Left cardiac atrium (tissue), 4 donors: ENCODE measurements at places on chromosomes 3 and 15. TPM values are rescaled to one million over a fixed set of nuclear protein-coding genes. Genes with fewer than 3 reads are reported as not detected.
A peak's percentile ranks its signal among the peaks of the same experiment; 100 is the strongest.

GRCh38 chr15:85443593-85444087 is 63.2 kb downstream of the AKAP13 start:
- DNase-seq, result no peak

DNA sequence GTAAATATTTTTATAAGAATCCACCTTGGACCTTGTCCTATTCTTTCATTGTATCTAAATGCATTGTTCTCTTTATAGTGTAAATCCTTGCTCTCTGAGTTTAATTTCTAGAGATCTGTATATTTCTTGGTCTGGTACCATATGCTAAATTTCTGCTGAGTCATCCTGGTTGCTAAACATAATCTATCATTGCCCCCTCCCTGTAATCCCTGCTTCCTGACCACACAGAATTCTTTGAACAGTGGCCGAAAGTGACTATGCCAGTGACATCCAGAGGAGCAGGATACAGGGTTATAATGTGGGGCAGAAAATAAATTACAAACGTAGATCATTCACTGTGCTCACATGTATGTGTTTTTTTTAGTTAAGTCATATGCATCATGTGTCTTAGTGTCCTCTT is 143.1 kb downstream of the DIPK2A start:
- no peak for DNase-seq

GRCh38 chr3:183875411-183875810 is 9.3 kb downstream of the PARL start:
- DNase-seq, result no peak

- DNase-seq, result no peak
These were observed 72.1 kb upstream of the PLAAT1 start for GRCh38 chr3:193168931-193169330.

DNA sequence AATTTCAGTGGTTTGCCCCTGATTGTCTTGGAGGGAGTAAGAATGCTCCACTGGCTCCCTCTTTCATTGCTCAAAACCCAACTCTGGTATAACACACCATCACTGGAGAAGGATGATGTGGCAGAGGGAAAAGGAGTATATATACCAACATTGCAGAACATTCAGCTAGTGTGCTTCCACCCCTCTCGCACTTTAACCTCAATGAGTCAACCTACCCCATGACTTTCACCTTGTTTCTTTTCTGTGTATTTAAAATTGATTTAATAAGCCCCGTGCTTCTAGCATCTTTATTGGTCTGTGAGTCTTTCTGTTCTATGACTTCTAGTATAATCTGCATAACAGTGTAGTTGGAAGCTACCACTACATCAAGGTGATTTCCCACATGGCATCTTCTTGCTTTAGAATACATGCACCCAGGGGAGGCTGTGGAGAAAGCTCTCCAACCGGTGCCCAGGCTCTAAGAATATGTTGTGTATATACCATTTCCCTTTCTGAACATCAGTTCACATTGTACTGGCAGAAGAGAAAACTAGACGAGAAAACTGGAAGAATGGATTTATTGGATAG is 595.1 kb upstream of the TGFBR2 start:
- DNase-seq, result no peak

DNA sequence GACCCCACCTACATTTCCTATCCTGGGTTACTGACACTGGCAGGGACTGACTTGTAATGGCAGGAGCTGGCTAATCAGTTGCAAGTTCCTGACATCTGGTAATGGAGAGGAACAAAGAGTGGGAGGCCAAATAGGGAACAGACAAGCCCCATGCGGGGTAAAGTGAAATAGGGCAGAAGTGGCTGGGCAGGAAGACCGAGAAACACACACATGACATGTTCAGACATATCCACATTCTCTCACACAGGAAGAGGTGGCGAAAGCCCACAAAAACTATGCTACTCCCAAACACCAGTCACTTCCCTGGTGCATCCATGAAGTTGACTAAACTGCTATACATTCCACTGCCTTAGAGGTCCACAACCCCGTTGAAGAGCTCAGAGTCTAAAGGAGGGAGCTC is 394.1 kb upstream of the TBL1XR1 start:
- DNase-seq, result no peak

GRCh38 chr15:39350785-39351184 is 230.1 kb upstream of the THBS1 start:
- no peak for DNase-seq

DNA sequence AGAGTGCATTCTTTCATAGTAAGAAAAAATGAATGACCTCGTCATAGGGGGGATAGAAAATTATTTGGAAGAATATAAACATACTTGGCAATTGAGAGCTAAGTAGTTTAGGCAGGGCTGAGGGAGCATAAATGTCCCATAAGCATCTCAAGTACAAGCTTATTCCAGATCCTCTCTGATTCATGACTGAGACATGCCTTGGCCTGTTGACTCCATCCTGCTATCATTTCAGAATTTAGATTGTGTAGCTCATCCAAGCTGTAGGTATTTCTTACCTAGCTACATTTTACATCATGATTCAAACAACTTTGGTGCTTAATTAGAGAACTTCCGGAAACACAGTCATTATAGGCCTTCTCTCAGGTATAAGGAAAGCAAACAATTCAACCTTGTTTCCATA is 12.3 kb downstream of the POGLUT1 start:
- DNase-seq, result no peak

DNA sequence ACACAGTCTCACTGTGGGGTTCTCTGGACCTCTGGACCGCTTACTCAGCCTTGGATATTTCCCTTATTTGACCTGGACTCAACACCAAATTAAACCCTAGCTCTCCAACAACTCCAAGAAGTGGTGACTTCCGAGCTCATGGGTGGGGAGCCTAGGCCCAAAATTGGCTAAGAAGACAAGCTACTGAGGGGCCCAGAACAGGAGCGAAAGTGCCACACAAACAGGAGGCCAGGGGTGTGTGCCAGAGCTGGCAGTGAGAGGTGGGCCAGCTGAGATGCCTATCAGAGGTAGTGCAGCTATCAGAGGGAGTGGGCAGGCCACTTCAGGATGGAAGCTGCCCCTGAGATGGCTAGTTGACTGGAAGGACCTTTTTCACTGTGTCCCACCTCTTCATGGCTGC is 151.1 kb upstream of the PRR20G start:
- DNase-seq, result no peak

- DNase-seq, result no peak
These were observed 201.1 kb upstream of the LRRFIP2 start for GRCh38 chr3:37375184-37376127.

- no peak for DNase-seq
These were observed 45.9 kb upstream of the ATP1B3 start for GRCh38 chr3:141830508-141830907.

DNA sequence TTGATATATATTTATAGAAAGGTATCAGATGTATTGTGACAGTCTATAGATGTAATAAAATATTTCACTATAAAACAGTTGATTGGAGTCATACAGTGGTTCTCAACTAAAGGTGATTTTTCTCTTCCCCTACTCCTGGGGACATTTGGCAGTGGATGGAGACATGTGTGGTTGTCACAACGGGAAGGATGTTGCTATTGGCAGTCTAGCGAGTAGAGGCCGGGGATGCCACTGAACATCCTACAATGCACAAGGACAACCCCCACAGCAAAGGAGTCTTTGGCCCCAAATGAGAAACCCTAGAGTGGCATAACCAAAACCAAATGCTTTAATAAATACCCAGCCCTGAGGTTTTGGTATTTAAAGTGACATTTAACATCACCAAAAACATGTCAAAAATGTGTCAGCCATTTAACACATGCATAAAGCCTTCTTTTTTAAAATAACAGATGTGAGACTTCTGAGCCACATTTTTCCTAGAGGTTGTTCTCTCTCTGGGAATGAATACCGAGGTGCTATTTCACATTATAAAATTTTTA is 367.5 kb downstream of the PTPRG start:
- DNase-seq, result no peak

DNA sequence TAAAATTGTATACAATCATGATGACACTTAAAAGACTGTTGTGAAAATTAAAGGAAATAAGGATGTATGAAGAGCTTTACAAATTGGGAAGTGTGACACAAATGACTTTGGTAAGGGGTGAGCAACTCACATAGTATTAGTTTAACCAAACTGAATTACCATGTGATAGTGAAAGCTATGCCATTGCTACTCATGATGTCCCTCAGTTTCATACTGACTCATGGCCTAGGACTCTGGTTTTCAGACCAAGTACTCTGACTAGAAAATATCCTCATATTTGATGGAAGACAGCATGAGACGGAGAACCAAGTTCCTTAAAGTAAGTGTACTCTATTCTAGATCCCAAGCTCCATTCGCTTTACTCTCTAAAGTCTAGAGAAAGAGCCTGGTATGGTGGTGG is 203.2 kb upstream of the ICE2 start:
- DNase-seq, result no peak

GRCh38 chr15:44656913-44657312 is 6.5 kb downstream of the SPG11 start:
- no peak for DNase-seq

DNA sequence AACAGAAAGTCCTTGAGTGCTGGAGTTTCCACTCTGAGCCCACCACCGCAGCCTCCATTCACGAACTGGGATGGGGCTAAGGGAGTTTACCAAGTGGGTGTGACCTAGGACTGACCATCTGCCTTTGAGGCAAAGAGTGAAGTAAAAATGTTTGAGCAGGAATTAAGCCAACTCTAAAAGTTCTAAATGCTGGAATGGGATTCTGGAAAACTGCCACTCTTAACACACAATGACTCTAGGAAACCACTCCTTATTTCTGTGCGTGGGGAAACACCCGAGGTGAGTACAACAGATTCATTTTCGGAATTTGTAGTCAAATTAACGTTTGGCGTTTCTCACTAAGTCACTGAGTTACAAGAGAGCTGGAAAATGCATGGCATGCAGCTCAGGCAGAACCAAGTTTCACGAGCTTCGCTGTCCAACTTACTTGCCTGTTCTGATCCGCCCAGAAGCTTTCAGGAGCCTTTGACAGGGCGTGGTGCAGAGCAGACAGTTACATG is 31.6 kb downstream of the ISL2 start:
- peak; percentile 22 for DNase-seq

DNA sequence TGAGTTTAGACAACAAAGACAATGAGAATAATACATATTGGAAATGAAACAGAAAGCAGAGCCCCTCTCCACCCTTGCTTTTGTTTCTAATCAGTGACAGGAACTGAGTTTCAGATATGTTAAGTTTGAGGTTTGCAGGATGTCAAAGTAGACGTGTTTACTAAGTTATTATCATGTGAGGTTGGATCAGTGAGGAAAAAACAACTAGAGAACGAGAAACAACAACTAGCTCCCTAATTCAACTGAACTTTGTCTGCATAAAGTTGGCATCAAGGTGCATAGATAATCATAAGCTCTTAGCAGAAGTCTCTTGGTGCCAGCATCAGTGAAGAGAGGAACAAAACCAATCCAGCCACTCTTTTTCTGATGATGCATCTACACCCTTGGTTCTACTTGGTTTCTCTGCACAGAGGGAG is 491.1 kb upstream of the NR2F2 start:
- no peak for DNase-seq

- no peak for DNase-seq
These were observed 17.9 kb downstream of the RIOX2 start for GRCh38 chr3:97954228-97954827.

DNA sequence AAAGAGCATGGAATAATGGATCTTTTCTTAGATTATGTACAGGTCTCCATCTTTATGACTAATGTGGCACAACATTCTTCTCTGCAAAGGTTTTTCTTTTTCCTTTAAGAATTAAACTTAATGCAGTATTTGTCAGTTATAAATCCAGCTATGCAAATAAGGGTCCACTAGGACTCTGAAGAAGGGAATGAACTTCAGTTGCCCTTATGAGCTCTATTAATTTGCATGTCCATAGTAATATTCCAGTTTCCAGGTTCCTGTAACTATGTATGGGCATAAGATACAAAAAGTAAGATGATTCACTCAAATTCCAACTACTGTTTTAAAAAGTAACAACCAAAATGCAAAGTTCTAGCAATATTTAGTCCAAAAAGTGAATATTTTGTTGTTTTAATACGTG is 337.4 kb downstream of the NLGN1 start:
- no peak for DNase-seq

- no peak for DNase-seq
These were observed 126.1 kb downstream of the AQP9 start for GRCh38 chr15:58264053-58264971.

DNA sequence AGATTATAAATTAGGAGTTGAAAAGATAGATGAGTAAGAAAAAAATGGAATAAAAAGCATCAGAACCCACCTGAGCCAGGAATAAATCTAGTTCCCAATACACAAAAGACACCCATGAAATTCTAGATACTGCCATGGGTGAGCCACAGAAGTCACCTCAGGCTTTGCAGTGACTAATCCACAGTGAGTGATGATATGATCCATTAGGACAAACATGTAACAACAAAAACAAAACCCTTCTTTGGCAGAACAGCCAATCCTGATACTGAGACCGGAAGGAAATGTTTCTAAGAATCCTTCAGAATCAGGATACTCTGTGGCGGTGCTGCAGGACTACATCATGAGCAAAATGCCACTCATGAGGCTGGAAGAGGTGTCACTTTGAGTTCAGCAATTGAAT is 15.0 kb upstream of the MINDY4B start:
- no peak for DNase-seq

DNA sequence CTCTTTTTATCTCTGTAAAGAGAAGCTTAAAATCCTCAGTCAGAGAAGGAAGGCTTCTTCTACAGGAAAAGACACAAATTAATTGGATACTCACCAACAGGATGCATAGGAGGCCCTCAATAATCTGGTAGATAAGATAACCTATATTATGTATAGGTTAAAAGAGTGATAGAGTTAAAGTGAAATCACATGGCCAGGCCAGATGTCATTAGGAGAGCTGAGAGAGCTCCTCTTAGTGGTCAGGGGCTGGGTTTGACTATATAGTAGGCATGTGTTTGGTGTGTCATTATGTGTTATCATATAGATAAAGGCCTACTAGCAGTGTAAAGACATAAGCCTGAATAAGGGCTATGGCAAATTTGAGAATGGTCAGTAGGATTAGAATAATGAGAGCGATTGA is 479.3 kb downstream of the EPHA3 start:
- no peak for DNase-seq

- no peak for DNase-seq
These were observed 125.0 kb upstream of the MEF2A start for GRCh38 chr15:99440551-99441443.

The BSN gene
- 0.27 TPM for total RNA-seq

The RAF1 gene
- 109 TPM for total RNA-seq

The AHSG gene
- 0.15 TPM for total RNA-seq

The TMIE gene
- total RNA-seq, result 0.44 TPM
